Stimulated activated CD8-positive, alpha-beta memory T cell treated with anti-CD3 and anti-CD28 coated beads, Interleukin-4, amount 100 ng/mL, for 1 hour (primary cell): ENCODE measurements at places on chromosomes 7 and 10.

GRCh38 chr10:73248259-73248724 lies 1.2 kb upstream of the DNAJC9 start:
- no peak for DNase-seq

DNA sequence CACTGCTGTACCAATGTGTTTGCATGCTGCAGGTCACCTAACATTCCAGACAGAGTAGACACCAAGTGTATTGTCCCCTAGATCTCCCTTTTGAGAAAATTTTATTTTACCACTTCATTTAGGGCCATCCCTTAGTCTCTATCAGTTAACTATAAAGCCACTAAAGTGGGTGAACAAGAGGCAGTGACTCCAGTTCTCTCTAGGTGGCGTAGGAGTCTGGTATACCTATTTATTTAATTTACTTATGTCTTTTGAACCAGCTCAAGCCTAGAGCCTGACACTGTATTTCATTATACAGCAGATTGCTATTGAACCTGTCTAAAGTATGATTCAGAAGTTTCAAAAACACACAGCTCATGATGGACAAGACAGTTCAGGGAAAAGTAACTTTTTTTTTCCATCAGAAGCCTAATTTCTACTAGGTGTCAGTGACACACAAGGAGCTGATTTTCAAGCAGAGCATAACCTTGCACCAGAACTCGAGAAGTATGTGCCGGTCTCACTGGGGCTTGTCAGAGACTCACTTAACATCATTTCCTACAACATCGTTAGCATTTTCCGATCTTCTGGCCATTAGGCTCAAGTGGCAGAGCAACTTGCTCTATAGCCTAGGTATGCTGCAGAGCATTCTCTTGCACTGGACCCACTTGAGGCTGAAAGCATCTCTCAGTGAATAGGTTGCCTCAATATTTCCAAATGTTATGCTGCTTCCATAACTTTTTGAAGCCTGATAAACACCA lies 175.4 kb downstream of the CDC14C start:
- DNase-seq, result no peak

- DNase-seq, result no peak
These were observed 30.6 kb upstream of the PRKCQ start for GRCh38 chr10:6610647-6611046.

DNA sequence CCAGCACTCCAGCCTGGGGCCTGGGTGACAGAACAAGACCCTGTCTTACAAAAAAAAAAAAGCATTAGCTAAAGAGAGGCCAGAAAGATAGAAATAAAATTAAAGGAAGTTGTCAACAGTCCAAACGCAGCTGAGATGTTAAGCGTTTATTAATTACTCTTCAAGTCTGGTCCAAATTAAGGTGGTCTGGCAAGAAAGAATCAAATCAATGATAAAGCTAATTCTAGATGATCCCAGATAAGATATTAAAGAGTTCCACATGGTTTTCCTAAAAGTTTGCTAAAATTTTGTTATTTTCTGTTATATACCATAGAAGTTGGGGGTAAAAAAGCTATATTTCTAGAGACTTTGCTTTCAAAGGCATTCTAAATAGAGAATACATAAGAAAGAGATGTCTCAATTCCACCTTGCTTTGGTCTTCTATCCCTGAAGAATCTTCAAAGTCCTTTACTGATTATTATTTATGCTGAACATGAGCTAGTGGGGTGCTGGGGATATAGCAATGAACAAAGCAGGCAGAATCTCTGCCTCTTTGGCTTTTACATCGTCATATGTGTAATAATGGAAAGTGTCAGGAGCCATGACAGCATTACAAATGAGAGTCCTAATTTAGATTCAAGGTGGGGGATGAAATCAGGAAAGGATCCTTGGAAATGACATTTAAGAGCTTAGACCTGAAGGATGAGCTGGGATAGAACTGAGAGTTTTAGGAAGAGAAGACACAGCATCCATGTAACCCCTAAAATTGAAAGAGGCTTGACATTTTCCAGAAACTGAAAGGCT lies 23.4 kb downstream of the FRA10AC1 start:
- no peak for DNase-seq

DNA sequence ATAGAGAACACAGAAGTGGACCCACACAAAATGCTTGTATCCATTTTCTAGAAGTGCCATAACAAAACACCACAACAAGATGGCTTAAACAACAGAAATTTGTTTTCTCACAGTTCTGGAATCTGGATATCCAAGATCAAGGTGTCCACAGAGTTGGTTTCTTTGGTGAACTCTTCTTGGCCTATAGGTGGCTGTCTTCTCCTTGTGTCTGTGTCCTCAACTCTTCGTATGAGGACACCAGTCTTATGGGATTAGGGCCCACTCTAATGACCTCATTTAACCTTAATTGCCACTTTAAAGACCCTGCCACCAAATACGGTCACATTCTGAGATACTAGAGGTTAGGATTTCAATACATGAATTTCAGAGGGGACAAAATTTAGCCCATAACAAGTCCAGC lies 30.8 kb upstream of the C10orf71 start:
- DNase-seq, result no peak

- DNase-seq, result no peak
These were observed 61.7 kb downstream of the PROSER2 start for GRCh38 chr10:11884706-11885423.

DNA sequence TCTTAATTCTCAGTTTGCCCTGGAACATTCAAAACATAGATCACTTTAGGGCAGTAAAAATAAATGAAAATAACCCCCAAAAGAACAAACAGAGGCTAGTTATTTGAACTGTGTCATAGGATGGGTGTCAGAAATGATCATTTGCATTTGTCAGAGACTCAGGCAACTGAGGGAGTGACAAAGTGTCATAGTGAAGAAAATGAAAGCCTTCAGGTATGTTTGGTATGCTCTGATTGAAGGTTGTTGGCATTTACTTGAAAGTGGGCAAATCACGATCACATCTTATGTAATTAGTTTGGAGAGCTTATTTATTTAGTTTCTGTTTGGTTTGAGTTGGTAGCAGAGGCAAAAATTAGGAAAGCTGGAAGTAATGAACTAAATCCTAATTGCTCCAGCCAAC lies 880.9 kb downstream of the ANKRD7 start:
- no peak for DNase-seq

GRCh38 chr7:103120362-103120761 lies 28.5 kb downstream of the NAPEPLD start:
- DNase-seq, result no peak

DNA sequence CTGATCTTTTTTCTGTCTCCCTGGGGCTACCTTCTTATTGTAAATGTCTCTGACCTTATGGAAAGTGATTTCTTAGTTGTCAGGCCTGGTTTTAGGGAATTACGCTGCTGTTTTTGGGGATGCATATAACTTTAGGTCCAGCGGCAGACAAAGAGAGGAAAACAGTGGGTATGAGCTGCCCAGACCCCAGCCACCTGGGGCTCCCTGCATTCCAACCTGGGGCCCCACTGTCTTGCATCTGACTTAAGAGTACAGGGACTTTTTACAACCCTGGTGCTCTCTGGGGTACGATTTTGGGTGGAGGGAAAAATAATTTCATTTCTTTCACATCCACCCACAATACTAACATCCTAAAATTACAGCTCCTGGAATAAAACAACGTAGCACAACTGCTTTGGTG lies 119.4 kb downstream of the PRPF18 start:
- DNase-seq, result no peak

- no peak for DNase-seq
These were observed 312.7 kb downstream of the ADARB2 start for GRCh38 chr10:1424648-1425047.

- DNase-seq, result no peak
These were observed 160.9 kb downstream of the SDK1 start for GRCh38 chr7:3461923-3462322.

GRCh38 chr7:127504715-127505114 lies 80.7 kb downstream of the GCC1 start:
- DNase-seq, result no peak

- no peak for DNase-seq
These were observed 250.2 kb downstream of the ELFN1 start for GRCh38 chr7:1920266-1920681.

DNA sequence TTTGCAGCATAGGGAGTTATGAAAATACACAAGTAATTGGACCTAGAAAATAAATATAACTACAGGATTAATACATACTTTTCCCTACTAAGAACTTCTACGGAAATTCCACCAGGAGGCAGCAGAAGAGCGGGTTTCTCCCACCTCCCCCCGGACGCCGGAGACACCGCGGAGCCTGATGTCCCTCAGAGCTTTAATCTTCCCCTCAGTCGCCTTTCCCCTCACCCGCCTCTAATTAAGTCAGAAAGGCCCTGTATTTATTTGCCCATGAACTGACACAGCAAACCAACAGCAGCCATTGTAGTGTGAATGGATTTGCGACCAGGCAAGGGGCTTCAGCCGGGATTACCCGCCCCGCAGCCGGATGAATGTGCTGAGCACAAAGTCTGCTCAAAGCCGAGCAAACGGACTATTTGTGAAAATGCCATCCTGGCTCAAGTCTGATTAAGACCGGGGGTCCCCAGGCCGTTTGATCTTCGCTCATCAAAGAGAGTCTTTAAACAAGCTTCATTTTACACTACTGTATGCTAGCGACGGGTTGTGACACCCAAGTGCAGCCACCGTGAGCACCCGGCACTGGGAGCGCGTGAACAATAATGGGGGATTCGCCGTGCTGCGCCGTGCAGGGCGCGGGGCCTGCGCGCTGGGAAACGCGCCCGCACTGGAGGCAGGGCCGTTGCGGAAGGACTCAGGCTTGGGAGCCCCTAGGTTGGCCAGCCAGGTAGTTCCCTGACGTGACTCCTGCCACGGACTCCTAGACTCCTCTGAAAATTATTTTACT lies 5.6 kb upstream of the DKK1 start:
- no peak for DNase-seq

- no peak for DNase-seq
These were observed 377.2 kb downstream of the TNS3 start for GRCh38 chr7:47204709-47205108.

DNA sequence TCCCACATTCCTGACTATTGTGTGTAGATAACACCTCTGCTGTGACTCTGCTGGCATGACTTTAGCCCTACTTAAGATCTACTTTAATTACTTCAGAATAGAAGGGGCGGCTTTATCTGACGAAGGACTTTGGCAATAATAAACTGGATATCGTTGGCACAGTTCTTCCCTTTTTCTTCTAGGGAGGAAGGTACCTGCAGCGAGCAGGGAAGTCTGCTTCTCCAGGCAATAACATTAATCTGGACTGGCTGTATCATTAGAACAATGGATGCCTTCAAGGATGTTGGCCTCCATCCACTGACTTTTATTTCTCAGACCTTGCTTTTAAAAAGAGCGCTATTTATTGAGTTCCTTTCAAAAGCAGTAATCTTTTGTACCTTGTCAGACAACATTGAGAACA lies 172.6 kb upstream of the THSD7A start:
- no peak for DNase-seq

- no peak for DNase-seq
These were observed 52.8 kb downstream of the LRRC4 start for GRCh38 chr7:127978421-127978820.

- DNase-seq, result no peak
These were observed 78.8 kb downstream of the SGMS1 start for GRCh38 chr10:50544857-50545429.

- DNase-seq, result no peak
These were observed 90.4 kb downstream of the TAF3 start for GRCh38 chr10:7908541-7909210.

DNA sequence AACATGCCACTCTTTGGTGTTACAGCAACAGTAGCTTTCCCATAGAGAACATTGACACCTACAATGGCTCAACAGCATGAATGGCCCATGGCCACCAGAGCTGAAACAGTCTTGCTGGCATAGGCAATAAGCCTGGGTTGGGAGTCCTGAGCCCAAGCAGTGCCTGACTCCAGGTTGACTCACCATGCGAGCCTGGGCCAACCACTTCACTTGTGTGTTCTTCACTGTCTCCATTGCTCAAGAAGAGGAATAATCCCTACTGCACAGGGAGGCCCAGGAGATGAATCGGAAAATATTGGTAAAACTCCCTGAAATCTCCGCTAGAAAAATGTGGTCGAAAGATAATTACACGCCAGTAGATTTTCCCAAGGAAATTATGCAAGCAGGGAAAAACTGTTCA lies 89.2 kb upstream of the INHBA start:
- no peak for DNase-seq

GRCh38 chr10:117677239-117677638 lies 134.7 kb downstream of the EMX2 start:
- DNase-seq, result no peak

DNA sequence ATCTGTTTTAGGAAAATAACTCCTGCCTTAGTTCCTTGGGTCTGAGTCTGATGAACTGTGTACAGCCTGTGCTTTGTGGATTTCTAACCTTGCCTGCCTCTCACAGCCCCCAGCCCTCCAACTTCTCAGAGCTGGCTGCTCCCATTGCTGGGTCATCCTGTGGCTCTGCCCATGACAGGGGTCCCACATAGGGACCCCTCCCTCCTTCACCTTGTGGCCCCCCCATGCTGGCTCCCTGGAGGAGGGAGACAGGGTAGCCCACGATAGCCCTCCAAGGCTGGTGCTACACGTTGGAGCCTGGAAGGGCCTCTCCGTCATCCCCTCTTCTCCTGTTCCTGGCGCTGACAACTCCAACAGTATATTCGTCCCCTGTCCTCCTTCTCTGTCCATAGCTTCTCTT lies 2.8 kb upstream of the DENND2A start:
- no peak for DNase-seq

- DNase-seq, result no peak
These were observed at the start of gene SLC18A3 for GRCh38 chr10:49610114-49610457. Gene SLC18A3 (plus strand): TSS chr10:49610310. CDS start chr10:49610741, 431 bp downstream.
